Suprapubic skin (tissue), 4 donors: ENCODE measurements at places on chromosomes 13 and 19.
A peak's percentile ranks its signal among the peaks of the same experiment; 100 is the strongest.

- DNase-seq, result no peak
Measured at GRCh38 chr13:50518781-50519201, 324.7 kb downstream of the DLEU7 start.

GRCh38 chr13:113117335-113117872, 5.2 kb upstream of the F10 start:
- DNase-seq, result peak; percentile 59

DNA sequence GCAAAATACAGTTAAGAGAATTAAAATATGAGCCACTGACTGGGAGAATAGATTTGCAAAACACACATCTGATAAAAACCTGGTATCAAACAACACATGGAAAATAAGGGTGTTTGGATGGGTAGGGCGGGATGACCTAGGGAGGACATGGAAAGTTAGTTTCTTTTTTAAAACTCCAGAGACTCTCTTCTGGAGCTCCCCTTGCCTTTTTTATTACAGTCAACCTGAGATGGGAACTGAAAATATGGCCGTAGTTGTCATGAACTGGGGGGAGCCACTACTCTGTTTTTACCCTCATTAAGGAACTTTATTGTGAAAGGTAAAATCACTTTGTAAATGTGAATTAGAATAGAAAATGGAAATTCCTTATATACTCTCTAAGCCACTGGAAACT, 113.0 kb downstream of the ATP11A start:
- no peak for DNase-seq

DNA sequence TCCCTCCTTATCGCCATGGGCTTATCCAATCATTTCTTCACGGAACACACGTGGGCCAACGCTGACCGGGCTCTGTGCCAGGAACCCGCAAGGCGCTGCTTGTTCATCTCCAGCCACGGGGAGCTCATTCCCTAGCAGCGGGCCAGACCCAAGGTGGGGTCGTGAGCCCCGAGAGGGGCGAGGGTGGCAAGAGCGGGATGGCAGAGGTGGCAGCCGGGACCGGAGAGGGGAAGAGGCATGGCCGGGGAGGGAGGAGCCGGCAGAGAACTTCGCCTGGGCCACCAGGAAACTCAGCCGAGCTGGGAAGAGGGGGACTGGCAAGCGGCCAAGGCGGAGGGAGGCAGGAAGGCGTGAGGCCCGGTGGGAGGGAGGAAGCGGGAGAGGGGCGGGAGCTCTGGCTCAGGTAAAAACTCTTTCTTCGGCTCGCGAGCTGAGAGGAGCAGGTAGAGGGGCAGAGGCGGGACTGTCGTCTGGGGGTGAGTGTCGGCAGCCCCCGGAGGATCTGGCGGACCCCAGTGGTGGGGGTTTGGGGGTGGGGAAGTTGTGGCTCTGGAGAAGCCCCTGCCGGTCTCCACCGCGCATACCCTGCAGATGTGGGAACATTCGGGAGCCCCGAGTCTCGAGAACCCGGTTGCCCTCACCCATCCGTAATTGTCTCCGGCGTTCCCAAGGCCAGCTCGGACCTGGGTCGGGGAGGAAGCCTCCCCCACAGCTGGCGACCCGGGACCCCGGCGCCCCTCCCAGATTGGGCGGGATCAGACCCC, at the start of gene B3GNT3:
TSS of gene B3GNT3 (plus strand) at position 408 of the 764 bp plus-strand sequence. CDS start 12,670 bp downstream, outside the sequence.
- no peak for DNase-seq

DNA sequence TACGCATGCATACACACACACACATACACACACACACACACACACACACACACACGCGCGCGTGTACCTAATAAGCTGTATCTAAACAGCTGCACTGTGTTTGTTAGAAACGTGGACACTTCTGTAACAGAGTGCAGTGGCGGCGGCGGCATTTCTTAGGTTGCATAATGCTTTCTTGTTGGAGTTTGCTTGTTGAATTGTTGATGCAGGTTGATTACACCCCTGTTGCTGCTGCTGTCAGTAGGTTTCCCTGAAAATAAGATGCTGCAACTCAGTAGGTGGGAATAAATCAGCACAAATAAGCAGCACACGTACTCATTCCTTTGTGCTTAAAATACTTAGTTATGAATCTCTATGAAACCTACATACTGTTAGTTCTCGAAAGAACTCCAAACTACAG, 479.2 kb downstream of the LIG4 start:
- DNase-seq, result no peak

GRCh38 chr13:38970380-38971051, 20.1 kb downstream of the STOML3 start:
- no peak for DNase-seq

- DNase-seq, result peak; percentile 73
Measured at GRCh38 chr19:17337675-17338432, 501 bp downstream of the GTPBP3 start.

DNA sequence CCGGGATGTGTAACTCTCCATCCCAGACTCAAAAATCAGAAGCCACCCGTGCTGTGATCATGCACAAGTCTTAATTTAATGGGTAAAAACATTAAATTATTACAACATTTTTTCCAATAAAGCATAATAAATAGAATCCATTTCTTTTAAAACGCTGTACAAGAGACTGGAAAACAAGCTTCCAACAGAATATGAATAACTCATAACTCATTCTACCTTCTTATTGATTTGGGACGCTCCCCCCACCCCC, 523 bp upstream of the KRI1 start:
- DNase-seq, result no peak

DNA sequence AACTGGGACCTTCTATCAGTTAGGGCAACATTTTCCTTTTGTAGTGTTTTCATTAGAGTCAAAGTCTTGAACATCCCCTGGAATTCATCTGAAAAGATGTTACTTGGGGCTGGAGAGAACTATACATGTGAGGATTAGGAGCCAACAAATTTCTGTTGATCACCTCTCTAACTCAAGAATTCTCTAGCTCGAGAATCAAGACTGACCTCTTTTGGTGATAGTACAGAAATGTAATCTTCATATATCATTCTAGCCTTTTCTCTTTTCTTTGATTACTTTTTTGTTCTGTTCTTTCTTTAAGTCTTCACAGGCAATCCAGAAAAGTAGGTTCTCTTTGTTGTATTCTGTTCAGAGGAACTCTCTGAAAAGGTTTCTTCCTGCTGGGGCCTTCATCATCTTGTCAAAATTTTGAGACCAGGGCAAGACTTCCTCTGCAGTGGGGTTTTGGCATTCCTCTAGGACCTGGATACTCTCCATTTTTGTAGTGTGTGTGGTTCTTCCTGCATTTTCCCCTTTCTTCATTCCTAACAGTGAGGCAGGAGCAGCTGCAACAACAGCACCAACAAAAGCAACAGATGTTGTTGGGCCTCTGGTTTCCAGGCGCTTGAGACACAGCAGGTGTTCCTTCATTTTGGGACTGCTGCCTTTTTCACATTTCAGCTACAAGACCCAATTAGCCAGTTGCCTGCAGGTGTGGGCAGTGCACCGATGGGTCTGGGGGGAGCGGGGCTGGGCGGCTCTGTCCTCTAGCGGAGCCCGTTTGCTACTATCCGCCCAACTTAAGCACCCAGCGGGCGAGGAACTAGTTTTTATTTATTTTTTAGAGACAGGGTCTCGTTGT, 26.2 kb downstream of the ELF1 start:
- no peak for DNase-seq

GRCh38 chr13:79191501-79191900, 214.6 kb downstream of the RBM26 start:
- no peak for DNase-seq

GRCh38 chr13:111903143-111903542, 163.8 kb upstream of the SOX1 start:
- DNase-seq, result peak; percentile 7

DNA sequence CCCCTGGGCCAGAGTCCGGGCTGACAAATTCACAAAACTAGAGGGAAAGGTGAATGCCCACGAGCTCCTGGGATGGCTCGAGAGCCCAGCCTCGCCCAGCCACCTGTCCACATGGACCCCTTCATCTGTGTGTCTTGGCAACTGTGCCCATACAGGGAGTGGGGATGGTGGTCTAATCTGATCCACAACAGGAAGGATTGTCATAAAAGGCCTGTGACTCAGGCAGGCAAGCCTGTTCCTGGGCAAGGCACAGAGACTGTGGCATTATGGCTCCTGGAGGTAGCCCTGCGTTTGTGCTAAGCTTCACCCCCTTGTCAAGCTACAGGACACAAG, 20.0 kb downstream of the CAPS start:
- no peak for DNase-seq

DNA sequence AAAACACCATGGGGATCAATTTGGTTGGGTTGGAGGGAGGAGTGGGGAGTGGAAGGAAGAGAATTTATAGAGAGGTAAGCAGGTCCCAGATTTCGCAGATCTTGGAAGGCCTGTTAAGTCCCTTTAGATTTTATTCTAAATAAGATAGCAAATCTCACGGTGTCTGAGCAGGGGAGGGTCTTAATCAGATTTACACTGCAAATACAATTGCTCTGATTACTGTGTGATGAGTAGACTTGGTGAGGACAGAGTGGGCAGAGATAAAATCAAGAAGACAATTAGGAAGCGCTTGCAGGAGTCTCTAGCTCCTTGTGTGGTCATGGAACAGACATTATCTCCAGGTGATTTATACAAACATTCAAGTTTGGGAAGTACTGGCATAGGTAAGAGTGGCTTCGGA, 126.0 kb downstream of the GPC6 start:
- DNase-seq, result no peak

- DNase-seq, result no peak
Measured at GRCh38 chr13:48578516-48579164, 45.8 kb upstream of the RCBTB2 start.

- DNase-seq, result no peak
Measured at GRCh38 chr13:100315522-100315921, 226.6 kb downstream of the PCCA start.

GRCh38 chr13:111902726-111903125, 164.2 kb upstream of the SOX1 start:
- peak; percentile 23 for DNase-seq

GRCh38 chr19:54523403-54523802, 20.8 kb downstream of the LAIR2 start:
- DNase-seq, result no peak

DNA sequence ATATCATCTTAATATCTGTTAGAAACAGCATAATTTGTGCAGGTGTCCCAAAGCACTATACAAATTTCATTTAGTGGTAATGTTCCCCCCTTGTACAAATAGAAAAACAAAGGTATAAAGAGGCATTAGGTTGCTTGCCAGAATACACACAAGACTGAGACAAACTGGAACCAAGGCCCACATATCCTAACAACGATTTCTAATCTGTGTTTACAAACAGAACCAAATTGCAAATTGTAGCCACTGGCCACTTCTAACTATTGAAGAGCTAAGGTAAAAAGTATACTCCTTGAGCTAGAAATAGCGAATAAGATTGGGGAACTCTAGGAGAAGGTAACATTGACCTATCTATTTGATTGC, 526.1 kb downstream of the KLF12 start:
- no peak for DNase-seq

DNA sequence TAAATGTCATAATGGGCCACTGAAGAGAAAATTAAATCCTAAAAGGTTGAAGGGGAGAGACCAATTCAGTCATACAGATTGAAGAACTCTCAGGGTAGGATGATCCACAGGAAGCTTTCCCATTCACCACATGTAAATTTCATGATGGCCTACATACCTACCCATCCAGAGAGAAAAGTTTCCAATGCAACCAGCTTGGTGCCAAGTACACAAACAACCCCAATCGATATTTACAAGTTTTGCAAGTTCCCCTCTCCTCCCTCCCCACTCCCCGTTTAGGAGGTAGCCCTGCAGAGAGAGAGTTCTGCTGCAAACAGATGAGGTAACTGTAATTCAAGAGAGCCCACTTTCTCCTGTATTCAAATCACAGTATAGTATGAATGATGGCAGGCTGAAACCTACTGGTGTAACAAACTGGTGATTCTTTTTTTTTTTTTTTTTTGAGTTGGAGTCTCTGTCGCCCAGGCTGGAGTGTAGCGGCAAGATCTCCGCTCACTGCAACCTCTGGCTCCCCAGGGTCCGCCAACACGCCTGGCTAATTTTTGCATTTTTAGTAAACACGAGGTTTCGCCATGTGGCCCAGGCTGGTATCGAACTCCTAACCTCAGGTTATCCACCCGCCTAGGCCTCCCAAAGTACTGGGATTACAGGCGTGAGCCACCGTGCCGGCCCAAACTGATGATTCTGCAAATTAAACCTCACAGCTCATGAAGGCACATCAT, 14.4 kb downstream of the FOXO1 start:
- no peak for DNase-seq

GRCh38 chr13:48782429-48782840, 128.7 kb downstream of the CYSLTR2 start:
- DNase-seq, result no peak

- DNase-seq, result no peak
Measured at GRCh38 chr13:25662516-25662915, 290.7 kb downstream of the ATP8A2 start.

DNA sequence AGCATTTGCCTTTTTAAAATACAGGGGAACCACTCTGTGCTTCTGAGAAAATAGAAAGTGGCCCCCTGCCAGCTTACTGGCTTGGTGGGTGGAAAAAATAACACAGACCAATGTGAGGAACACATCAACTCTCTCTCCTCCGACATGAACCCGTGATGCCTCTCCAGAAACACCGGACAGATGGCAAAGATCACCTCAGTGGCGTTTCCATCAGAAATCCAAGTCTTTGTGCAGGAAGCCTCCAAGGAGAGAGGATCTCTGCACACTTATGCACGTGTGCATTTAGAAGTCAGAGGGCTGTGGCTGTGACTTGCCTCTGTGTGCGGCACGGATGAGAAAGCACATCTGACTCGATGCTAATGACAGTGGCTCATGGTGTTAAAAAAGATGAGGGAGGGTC, 112.3 kb upstream of the KLF12 start:
- DNase-seq, result no peak

- DNase-seq, result no peak
Measured at GRCh38 chr13:75415694-75416093, 66.3 kb downstream of the TBC1D4 start.

GRCh38 chr13:48112896-48113755, 18.2 kb upstream of the MED4 start:
- no peak for DNase-seq

- DNase-seq, result peak; percentile 79
Measured at GRCh38 chr13:113083402-113084061, 22.1 kb upstream of the F7 start.

- DNase-seq, result no peak
Measured at GRCh38 chr19:45505151-45505995, 1.9 kb upstream of the VASP start.

DNA sequence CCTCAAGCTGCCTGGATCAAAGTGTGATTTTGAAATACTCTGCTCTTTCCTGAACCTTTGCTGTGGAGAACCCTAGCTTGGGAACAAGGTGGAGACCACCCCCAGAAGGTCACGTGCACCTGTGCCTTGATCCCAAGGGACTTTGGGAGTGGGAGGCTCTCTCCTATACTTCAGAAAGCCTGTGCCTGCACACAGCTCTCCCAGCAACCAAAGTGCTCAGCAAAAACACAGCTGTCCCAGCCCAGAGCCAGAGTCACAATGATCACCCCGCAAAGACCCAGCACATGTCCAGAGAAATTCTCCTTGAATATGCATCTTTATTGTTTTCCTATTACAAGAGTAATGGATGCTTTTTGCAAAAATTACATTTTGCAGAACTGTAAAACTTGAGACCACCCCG, 43.4 kb downstream of the TNFRSF19 start:
- DNase-seq, result no peak
